ENCODE measurements at places on chromosomes 1 and 21.

DNA sequence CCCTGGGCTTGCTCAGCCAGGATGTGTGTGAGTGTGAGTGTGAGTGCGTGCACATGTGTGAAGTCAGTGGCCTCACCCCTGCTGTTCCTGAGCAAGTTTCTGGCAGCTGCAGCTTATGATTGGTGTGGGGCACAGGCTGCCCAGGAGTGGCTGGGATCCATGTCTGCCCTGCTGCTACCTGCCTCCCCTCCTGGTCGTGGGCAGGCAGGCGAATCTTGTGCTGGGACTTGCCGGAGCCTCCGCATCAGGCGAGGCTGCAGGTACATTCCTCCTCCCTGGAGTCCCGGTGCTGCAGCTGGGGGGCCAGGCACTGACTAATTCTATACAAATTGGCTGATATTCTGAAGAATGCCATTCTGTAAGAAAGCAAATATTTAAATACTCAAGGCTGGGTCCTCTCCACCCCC lies 85.6 kb upstream of the WNT4 start:
- no peak for DNase-seq

GRCh38 chr1:26003756-26004155 lies 5.9 kb upstream of the PAFAH2 start:
- DNase-seq, result no peak

- no peak for DNase-seq
These were observed 18.9 kb downstream of the LDLRAP1 start for GRCh38 chr1:25562101-25562927.

- peak; percentile 73 for DNase-seq
These were observed 1.7 kb downstream of the RAB7B start for GRCh38 chr1:206001476-206001888.

- no peak for DNase-seq
These were observed 218.3 kb downstream of the S1PR1 start for GRCh38 chr1:101455166-101455565.

DNA sequence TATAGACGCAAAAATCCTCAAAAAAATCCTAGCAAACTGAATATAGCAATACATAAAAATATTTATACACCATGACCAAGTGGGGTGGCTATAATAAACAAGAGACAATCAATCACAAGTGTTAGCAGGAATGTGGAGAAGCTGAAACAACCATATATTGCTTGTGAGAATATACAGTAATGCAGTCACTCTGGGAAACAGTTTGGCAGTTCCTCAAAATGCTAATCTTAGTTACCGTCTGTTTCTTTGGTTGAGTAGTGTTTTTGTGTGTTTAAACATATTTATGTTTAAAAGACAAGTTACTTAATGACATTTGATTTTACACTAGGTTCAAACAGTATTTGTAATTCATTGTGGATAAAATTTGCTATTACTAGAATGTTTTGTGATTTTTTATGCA lies 792.0 kb downstream of the LTN1 start:
- DNase-seq, result no peak

DNA sequence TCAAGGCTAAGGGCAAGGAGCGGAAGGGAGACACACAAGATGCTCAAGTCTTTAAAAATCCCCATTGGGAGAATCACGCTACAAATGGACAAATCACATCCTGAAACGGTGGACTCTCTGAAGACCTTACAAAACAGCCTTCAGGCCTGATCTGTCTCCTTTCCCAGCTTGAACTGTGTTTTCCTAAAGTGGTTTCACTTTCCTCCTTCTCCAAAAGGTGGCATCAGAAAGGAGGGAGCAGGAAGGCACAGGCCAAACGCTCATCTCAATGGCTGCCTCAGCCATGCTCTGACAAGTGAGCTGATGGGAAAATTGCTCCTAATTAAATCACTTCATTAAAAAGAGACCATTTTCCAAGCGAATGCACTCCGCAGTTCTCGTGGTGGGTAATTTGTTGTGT lies 47.7 kb downstream of the UTP25 start:
- DNase-seq, result peak; percentile 19

- no peak for DNase-seq
These were observed 45.6 kb upstream of the CLIC4 start for GRCh38 chr1:24699628-24700027.

GRCh38 chr1:5381491-5381890 lies 610.7 kb downstream of the NPHP4 start:
- no peak for DNase-seq

GRCh38 chr1:97277891-97278654 lies 556.5 kb downstream of the PTBP2 start:
- peak; percentile 84 for DNase-seq

All from HCT116 (cell line).